EL (cell line): ENCODE measurements at places on chromosomes 1 and 21.

DNA sequence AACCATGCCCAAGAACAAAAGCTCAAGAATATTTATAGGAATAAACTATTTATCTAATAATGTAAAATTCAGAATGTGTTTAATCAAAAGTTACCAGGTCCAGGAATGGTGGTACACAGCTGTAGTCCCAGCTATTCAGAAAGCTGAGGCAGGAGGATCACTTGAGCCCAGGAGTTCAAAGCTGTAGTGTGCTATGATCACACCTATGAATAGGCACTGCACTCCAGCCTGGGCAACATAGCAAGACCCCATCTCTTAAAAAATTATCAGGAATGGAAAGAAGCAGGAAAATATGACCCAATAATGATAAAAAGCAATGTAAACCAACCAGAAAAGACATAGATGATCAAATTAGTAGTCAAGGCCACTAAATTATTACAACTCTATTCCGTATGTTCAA lies 62.2 kb upstream of the DR1 start:
- DNase-seq, result no peak

DNA sequence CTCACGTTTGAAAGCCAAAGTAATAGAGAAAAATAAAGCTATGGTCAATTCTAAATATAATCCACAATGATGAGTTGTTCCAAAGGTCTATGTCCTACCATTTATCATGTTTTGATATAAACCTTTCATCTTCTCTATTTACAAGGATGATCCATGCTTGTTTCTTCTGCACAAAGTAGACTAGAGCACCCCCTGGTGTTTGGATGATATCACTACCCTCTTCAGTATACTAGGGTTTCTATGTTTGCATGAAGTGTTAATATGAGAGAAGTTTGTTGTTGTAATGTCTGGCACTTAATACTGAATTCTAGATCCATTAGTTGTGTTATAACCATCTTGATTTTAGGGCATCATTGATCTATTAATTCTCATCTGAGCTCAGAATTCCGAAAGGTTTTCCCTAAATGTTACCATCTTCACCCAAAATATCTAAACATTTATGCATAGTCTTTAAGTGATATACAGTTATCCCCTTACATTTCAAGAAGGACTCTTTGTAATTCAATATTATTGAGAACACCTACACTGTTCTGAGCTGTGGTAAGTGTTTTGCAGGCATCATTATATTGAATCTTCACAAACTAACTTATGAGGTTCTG lies 21.1 kb downstream of the CLDN8 start:
- no peak for DNase-seq

DNA sequence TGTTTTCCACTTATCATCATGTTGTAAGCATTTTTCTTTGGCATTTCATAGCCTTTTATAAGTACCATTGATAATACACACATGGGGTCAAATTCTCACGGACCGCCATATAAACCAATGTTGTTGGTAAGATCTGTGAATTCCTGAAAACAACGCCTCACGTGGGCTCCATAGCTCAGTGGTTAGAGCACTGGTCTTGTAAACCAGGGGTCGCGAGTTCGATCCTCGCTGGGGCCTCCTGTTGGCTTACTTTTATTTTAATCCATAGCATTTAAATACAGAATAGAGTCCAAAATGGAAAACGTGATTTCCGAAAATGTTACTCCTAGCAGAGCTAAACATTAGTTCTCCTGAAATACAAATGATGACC lies 83.1 kb downstream of the HHIPL2 start:
- peak; percentile 76 for DNase-seq

- DNase-seq, result peak; percentile 28
Observed at GRCh38 chr1:45974541-45975269, 157.7 kb downstream of the PIK3R3 start.

- DNase-seq, result no peak
Observed at GRCh38 chr1:35278886-35279554, 10.5 kb downstream of the ZMYM4 start.

- DNase-seq, result no peak
Observed at GRCh38 chr1:45437323-45437722, 53.6 kb downstream of the TESK2 start.

- DNase-seq, result no peak
Observed at GRCh38 chr21:43364851-43365424, 62.0 kb downstream of the SIK1 start.
